ENCODE measurements at places on chromosomes 7 and 10. TPM values are rescaled to one million over a fixed set of nuclear protein-coding genes. Genes with fewer than 3 reads are reported as not detected.

Gene CDH23
- 3.4 TPM for total RNA-seq

Gene PLCE1
- 6.6 TPM for total RNA-seq

Gene GIMAP4
- total RNA-seq: not detected

Gene FAM221A
- 0.45 TPM for total RNA-seq

Gene NPY4R2
- total RNA-seq: 25.2 TPM

Gene GCK
- not detected for total RNA-seq

Gene PLAC9
- total RNA-seq: not detected

Gene LAMB4
- total RNA-seq: 0.19 TPM

Gene NT5C2
- 79.1 TPM for total RNA-seq

Gene GDF2
- total RNA-seq: not detected

Gene MLXIPL
- total RNA-seq: 1.4 TPM

Gene VAX1
- 1.5 TPM for total RNA-seq

Gene TRPV6
- not detected for total RNA-seq

Gene VWA2
- total RNA-seq: not detected

Gene NUP205
- 50.6 TPM for total RNA-seq

Gene GPR26
- total RNA-seq: not detected

Gene SPDYE2B
- total RNA-seq: not detected

Gene FAM20C
- total RNA-seq: 43.9 TPM

Gene CACNB2
- not detected for total RNA-seq

Gene H2BK1
- total RNA-seq: not detected

Gene CALHM1
- total RNA-seq: not detected

Gene GPRIN2
- total RNA-seq: 32.7 TPM

Gene TBXAS1
- 14.3 TPM for total RNA-seq

Gene LEP
- not detected for total RNA-seq

Gene RADIL
- total RNA-seq: 2.9 TPM

Gene NACAD
- total RNA-seq: 0.19 TPM

Gene HTR5A
- total RNA-seq: not detected

Gene CACUL1
- total RNA-seq: 10.3 TPM

Gene CLEC5A
- total RNA-seq: not detected

Gene SYCE1
- total RNA-seq: not detected

Gene EIF3A
- 131 TPM for total RNA-seq

Gene SPDYE9
- not detected for total RNA-seq

Gene RAB19
- not detected for total RNA-seq

Gene FAM53B
- total RNA-seq: 11.2 TPM

Gene ZNF239
- total RNA-seq: 2.3 TPM

Gene LIPM
- total RNA-seq: not detected

Gene LRIT1
- total RNA-seq: not detected

Gene CALHM2
- 4.2 TPM for total RNA-seq

Gene PSPH
- total RNA-seq: 27.4 TPM
